ENCODE measurements at places on chromosomes 3 and 15. TPM values are rescaled to one million over a fixed set of nuclear protein-coding genes. Genes with fewer than 3 reads are reported as not detected.

DNA sequence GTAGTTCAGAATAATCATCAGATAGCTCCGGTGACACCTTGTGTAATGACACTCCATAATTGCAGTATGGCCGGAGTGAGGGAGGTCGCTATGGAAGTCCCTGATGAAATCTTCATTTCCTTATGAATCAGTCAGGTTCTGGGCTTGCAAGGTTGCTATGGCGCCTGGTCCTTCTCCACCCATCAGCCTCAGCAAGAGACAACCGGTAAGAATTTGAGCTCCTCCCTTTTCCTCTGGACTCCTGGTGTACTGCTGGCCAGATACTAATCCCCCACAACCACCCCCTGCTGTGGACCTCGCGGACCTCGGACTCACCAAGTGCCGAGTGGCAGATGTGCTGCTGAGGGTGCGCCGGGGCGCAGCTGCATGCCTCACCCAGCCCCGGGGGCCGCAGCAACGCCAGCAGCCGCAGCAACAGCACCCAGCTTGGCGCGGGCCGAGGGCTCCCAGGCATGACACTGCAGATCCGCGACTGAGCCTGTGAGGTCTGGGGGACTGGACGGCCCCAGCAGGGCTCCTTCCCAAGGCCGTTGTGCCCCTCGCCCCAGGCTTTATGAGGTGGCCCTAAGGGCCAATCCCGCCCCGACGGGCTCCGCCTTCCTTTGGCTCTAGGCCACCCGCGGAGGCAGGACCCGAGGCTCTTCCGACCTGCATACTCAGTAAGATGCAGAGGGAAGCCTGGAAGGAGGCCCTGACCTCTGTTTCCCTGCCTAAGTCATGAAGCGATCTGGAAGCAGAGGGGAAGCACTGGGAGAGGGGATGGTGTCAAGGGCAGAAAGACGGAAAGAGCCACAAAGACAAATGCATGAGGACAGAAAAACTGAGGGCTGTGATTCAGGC lies at the start of gene TIMP4:
TIMP4 (minus strand) TSS at position 526 of the 840 bp plus-strand sequence; CDS start at position 454, 72 bp downstream.
- H3K27me3 ChIP-seq, result peaks cover 3% of the 10 kb centered on the region
- peak within 1 kb of the TSS; percentile 10 for H3K4me3 ChIP-seq
- peaks cover 24% of the 10 kb centered on the region for H3K4me1 ChIP-seq

The P2RY14 gene
- not detected for polyA plus RNA-seq

The CHL1 gene
- not detected for polyA plus RNA-seq

The RASGRP1 gene
- 1.3 TPM for polyA plus RNA-seq

DNA sequence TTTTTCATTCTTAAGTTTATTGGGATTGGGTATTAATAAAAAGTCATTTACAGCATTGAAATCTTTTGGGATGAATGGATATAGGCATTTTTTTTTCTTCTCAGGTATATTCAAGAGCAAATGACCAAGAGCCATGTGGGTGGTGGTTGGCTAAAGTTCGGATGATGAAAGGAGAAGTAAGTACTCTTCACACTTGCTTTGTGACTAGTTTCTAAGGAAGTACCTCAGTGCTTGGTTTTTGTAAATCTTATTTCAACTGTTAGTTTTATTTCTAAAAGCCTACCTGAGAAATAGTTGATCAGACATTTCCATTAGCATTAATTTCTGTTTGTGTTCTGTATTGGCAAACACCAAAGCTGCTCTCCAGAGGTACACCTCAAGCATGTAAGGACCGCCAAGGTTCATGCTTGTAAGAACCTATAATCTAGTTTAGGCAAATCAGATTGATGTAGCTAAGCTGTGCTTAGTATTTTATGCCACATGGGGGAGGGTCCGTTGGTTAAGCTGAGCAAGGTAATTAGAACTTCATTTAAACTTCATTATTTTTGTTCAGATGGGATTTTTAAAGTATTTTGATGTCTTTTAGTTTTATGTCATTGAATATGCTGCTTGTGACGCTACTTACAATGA lies 35.4 kb downstream of the FXR1 start:
- DNase-seq, result no peak
- no peaks in the 10 kb centered on the region for H3K27me3 ChIP-seq
- H3K4me3 ChIP-seq, result no peak overlapping the region
- no peaks in the 10 kb centered on the region for H3K4me1 ChIP-seq
- H3K36me3 ChIP-seq, result no peaks in the 10 kb centered on the region

DNA sequence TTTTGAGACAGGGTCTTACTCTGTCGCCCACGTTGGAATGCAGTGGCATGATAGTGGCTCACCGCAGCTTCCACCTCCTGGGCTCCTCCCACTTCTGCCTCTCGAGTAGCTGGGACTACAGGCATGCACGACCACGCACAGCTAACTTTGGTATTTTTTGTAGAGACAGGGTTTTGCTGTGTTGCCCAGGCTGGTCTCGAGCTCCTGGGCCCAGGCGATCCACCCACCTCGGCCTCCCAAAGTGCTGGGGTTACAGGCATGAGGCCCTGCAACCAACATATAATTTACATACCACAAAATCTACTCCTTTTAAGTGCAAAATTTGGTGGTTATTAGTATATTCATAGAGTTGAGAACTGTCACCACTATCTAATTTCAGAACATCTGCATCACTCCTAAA lies 31.7 kb downstream of the CCDC14 start:
- no peaks in the 10 kb centered on the region for H3K36me3 ChIP-seq
- no peak overlapping the region for H3K27ac ChIP-seq
- no peaks in the 10 kb centered on the region for H3K27me3 ChIP-seq
- no peak overlapping the region for H3K4me3 ChIP-seq
- no peaks in the 10 kb centered on the region for H3K4me1 ChIP-seq
- no peak for DNase-seq

The TRPM1 gene
- not detected for polyA plus RNA-seq

The SH3BP5 gene
- 17.0 TPM for polyA plus RNA-seq

The CPEB1 gene
- 1.9 TPM for polyA plus RNA-seq

DNA sequence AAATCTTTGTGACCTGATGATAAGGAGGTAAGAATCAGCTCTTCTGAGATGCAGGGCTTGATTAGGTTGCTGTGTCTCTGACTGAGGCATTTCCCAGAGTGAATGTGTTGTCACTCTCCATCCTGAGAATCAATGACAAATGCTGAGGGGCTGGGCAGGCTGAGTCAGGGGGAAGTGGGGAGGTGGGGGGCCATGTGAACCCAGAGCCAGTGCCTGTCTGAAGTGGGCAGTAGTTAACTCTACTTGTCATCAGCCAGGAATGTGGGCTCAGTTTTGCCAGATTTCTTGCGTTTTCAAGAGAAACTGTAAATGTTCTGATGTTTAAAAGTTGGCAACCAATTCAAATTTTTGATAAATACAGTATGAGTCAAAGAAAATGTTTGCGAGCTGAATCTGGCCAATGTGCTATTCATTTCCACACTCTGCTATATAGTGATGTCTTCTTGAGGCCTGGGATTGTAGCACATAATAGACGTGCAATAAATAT lies 3.1 kb upstream of the BNC1 start:
- no peak overlapping the region for H3K4me3 ChIP-seq
- peaks cover 59% of the 10 kb centered on the region for H3K27me3 ChIP-seq
- H3K4me1 ChIP-seq, result peaks cover 8% of the 10 kb centered on the region

GRCh38 chr3:177992993-177993970 lies 543.0 kb upstream of the KCNMB2 start:
- H3K4me3 ChIP-seq, result no peak overlapping the region
- H3K27me3 ChIP-seq, result no peaks in the 10 kb centered on the region
- no peaks in the 10 kb centered on the region for H3K36me3 ChIP-seq
- H3K27ac ChIP-seq, result peak overlapping the region; percentile 32
- peak; percentile 27 for DNase-seq
- peaks cover 5% of the 10 kb centered on the region for H3K4me1 ChIP-seq

The SEMA5B gene
- 1.8 TPM for polyA plus RNA-seq

- DNase-seq, result no peak
- H3K27ac ChIP-seq, result no peak overlapping the region
- H3K4me3 ChIP-seq, result no peak overlapping the region
- H3K27me3 ChIP-seq, result no peaks in the 10 kb centered on the region
Observed at GRCh38 chr3:27796365-27796875, 74.3 kb upstream of the EOMES start.

GRCh38 chr3:98735761-98736269 lies 27.3 kb upstream of the ST3GAL6 start:
- no peak overlapping the region for H3K4me3 ChIP-seq
- no peaks in the 10 kb centered on the region for H3K36me3 ChIP-seq
- no peak for DNase-seq
- H3K27ac ChIP-seq, result no peak overlapping the region
- peaks cover 8% of the 10 kb centered on the region for H3K4me1 ChIP-seq

DNA sequence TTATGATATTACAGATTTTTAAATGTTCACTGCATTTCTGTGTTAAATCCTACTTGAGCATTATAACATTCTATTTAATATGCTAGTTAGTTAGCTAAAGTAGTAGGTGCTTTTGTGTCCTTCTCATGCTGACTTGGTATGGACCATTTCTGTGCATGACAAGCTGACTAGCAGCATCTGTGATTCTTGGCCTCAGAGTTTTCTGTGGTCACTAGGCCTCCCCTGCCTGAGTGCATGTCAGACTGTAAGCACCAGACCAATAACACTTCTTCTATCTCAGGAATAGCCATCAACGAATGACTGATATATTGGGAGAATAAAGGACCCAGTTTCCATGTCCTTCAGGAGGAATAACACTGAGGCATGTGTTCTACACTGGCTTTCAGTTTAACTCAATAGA lies 22.6 kb upstream of the SLC7A14 start:
- no peak overlapping the region for H3K4me3 ChIP-seq
- no peak overlapping the region for H3K27ac ChIP-seq
- no peaks in the 10 kb centered on the region for H3K4me1 ChIP-seq

DNA sequence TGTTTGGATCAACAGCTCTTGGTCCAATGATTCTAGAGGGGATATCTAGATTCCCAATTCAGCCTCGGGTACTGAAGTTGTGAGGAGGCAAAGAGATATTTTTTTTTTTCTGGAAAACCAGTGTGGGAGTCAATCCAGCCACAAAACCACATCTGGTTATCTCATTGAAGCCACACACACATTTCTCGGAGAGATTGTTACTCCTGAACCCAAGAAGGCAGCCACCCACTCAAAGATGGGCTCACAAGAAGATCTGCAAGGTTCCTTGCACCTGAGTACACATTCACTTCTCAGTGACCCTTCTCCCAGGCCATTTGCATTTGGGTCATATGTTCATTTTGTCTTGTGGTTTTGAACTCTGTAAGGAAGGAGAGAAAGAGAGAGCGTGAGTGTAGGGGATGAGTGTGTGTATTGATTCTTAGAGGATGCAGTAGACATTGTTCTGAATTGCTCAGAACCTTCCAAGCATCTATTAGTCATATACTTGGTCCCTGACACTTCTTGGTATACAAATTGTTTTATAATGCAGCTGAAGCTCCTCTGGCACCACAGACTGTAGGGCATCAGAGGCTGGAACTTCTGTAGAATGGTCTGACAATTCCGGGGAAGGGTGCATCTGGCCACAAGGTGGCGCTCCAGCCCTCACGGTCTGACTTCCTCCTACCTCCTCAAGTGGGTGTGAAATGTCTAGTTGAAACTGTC lies 39.3 kb upstream of the TRA2B start:
- H3K4me3 ChIP-seq, result no peak overlapping the region
- no peaks in the 10 kb centered on the region for H3K4me1 ChIP-seq
- no peaks in the 10 kb centered on the region for H3K27me3 ChIP-seq
- no peaks in the 10 kb centered on the region for H3K36me3 ChIP-seq
- peak; percentile 86 for DNase-seq

DNA sequence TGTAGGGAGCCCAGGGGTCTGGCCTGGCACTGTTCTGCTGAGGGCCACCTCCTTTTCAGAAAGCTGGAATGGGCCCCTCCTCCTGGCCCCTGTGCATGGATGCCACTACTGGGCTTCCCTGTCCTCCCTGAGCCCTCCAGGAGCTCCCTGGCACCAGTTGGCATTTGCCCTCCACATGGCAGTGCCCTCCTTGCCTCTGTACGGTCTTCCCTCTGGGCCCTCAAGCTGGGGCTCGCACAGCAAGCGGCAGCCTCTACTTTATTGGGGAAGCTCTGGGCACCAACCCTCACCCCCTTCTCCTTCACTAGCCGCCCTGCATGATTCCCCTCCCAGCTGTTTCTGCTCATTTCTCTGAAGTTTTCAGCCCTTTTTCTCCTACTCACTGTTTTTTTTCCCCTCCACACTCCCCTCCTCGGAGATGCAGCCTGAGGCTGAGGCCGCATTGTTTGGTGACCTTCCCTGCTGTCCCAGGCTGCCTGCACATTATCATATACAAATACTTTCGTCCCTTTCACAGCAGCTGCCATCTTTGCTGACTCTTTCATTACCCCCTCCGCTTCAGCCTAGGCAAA lies 127.3 kb downstream of the EEFSEC start:
- no peak overlapping the region for H3K4me3 ChIP-seq
- no peak for DNase-seq
- no peaks in the 10 kb centered on the region for H3K36me3 ChIP-seq
- no peaks in the 10 kb centered on the region for H3K27me3 ChIP-seq

- H3K27me3 ChIP-seq, result no peaks in the 10 kb centered on the region
- no peaks in the 10 kb centered on the region for H3K4me1 ChIP-seq
- no peak overlapping the region for H3K27ac ChIP-seq
- DNase-seq, result no peak
- H3K36me3 ChIP-seq, result no peaks in the 10 kb centered on the region
Observed at GRCh38 chr3:60760145-60760544, 491.1 kb downstream of the FHIT start.

DNA sequence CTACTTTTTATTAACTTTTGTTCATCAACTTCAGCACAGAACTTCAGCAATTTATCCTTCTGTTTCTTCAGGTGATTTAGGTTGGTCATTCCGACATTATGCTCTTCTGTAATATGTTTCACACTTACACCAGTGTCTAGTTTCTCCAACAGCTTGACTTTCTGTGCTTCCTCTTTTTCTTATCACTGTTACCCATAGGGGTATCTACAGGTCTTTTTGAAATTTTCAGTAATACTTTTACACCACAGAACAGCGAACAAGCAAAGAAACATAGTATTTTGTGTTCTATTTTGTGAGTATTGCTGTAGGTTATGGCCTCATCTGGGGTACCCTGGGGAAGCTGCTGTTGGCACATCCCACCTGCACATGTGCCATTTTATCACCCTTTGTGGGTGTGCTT lies 260.7 kb downstream of the NSUN3 start:
- DNase-seq, result no peak
- no peaks in the 10 kb centered on the region for H3K36me3 ChIP-seq
- H3K27me3 ChIP-seq, result no peaks in the 10 kb centered on the region
- H3K4me1 ChIP-seq, result no peaks in the 10 kb centered on the region

DNA sequence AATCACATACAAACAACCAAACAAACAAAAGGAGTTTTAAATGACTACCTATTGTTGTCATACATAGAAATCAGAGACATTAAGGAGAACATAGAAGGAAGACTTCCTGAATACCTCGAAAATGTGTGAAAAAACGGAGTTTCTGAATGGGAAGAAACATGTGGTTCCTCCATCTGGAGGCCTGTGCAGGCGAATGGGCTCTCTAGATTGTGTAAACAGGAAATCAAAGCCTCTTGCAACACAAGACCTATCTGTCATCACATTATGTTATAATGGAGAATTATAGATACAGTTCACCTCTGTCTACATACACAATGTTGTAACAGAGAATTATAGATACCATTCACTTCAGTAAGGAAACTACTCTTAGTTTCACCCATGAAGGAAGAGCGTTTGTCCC lies 44.1 kb downstream of the RUBCN start:
- H3K27me3 ChIP-seq, result no peaks in the 10 kb centered on the region
- H3K36me3 ChIP-seq, result no peaks in the 10 kb centered on the region
- DNase-seq, result no peak
- H3K4me3 ChIP-seq, result no peak overlapping the region

The SMCO1 gene
- polyA plus RNA-seq, result not detected

GRCh38 chr15:83561661-83562060 lies 92.3 kb upstream of the ADAMTSL3 start:
- no peaks in the 10 kb centered on the region for H3K27me3 ChIP-seq
- DNase-seq, result no peak
- no peaks in the 10 kb centered on the region for H3K4me1 ChIP-seq
- no peaks in the 10 kb centered on the region for H3K36me3 ChIP-seq
- H3K4me3 ChIP-seq, result no peak overlapping the region
